ENCODE measurements at places on chromosomes 4 and X.

DNA sequence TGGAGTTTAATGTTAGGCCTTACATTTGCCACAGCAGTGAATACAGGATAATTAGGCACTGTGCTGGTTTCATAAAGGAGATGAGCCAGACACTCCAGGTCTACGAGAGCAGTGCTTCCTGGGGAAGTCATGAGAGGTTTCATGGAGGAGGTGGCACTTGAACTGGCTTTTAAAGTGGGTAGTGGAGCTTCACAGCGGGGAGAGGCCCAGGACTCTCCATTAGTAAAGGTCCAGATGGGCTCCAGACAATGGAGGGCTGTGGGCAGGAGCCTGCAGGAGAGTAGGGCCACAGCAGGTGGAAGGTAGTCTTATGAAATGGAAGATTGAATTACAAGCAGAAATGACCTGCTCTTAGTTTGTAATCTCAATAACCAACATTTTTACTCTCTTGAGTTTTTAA is 29.0 kb downstream of the CLDN22 start:
- DNase-seq, result no peak

- DNase-seq, result no peak
Observed at GRCh38 chr4:175068266-175068665, 150.1 kb downstream of the ADAM29 start.

DNA sequence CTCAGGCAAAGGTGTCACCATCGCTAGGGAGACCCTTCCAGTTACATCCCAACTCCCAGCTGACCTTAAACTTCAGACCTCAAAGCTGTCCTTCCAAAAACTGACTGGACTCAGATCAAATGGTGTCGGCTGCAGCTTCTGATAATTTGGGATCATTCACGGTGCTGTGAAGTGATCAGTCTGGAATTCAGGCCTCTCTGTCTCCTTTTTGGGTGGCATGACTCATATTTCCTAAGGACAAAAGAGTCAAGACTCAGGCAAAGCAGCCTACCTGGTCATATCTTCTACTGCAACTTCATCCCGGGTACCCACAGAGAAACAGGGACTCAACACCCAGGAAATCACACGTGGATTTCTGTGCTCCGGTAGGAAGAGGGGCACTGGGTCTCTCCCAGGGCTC is 87.6 kb downstream of the SORCS2 start:
- DNase-seq, result no peak

DNA sequence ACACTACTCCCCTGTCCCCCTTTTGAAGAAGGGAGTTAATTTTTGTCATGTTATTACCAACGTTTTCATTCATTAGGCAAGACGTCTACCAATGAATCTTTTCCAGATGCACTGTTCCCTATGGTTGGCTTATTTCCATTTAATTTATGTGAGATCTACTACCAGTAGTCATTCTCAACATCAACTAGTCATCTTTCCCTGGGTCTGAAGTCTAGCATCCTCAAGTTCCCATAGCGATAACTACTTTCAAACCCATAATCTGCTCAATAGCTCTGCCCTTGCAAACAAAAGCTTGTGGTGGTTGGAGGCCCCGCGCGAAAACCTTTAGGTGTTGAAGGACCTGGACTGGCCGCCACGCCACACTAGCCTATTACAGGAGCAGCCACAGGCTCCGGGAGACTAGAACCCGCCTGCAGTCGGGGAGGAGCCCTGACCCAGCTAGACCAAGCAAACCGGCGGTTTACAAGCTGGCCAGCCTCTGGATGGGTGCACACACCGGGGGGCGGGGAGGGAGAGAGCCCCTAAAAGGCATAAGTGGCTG is 746 bp downstream of the PPAT start:
- DNase-seq, result no peak

GRCh38 chr4:109801099-109801789 is 555 bp downstream of the CFI start:
- DNase-seq, result no peak

GRCh38 chrX:117274965-117275364 is 812.2 kb upstream of the CT83 start:
- DNase-seq, result no peak

GRCh38 chr4:5955201-5955821 is 62.4 kb upstream of the CRMP1 start:
- DNase-seq, result no peak

DNA sequence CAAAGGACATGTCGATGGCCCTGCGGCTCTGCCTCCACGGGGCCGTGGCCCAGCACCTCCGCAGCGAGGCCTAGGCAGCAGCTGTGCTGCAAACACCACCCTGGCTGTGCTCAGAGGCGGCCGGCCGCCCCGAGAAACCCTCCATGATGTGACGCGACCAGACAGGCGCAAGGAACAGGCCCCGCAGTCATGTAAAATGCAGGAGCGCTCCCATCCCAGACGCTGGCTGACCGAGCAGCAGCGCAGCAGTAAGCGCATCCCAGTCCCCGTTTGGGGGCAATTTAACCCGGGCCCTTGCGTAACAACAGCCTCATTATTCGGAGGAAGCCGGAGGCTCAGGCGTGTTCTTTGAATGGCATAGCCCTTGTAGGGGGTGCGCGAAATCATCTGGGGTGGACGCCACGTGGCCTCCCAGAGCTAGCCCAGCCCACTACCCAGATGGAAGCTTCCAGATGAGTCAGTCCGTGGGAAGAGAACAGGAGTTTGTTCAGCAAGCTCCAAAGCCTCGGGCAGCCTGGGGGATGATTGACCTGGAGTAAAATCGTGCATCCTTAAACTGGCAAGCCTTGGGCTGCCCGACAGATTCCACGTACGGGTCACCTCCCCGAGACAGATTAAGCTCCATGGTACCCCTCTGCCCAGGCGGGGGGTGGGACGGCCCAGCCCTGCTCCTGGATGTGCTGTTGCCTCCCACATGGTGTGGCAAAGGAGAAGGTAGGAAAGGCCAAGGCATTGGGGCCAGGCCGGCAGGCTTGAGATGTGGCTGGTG is 124.0 kb downstream of the HMX1 start:
- no peak for DNase-seq

DNA sequence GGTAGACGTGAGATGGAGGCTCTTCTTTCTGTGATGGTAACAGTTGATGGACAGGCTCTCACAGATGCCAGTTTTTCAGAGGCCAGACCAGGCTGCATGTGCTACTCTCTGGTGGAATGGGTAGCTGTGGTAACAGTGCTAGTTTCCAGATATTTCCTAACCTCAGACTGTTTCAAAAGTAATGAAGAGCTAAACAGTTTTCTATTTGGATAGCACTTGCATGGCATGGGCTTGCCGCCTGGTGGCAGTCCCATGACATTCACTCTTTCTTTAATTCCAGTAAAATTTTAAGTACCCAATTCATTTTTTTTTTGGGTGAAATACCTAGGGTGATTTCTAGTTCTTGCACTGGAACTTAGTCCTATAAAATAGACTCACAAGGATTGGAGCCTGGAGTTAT is 220.2 kb upstream of the MAD2L1 start:
- no peak for DNase-seq

DNA sequence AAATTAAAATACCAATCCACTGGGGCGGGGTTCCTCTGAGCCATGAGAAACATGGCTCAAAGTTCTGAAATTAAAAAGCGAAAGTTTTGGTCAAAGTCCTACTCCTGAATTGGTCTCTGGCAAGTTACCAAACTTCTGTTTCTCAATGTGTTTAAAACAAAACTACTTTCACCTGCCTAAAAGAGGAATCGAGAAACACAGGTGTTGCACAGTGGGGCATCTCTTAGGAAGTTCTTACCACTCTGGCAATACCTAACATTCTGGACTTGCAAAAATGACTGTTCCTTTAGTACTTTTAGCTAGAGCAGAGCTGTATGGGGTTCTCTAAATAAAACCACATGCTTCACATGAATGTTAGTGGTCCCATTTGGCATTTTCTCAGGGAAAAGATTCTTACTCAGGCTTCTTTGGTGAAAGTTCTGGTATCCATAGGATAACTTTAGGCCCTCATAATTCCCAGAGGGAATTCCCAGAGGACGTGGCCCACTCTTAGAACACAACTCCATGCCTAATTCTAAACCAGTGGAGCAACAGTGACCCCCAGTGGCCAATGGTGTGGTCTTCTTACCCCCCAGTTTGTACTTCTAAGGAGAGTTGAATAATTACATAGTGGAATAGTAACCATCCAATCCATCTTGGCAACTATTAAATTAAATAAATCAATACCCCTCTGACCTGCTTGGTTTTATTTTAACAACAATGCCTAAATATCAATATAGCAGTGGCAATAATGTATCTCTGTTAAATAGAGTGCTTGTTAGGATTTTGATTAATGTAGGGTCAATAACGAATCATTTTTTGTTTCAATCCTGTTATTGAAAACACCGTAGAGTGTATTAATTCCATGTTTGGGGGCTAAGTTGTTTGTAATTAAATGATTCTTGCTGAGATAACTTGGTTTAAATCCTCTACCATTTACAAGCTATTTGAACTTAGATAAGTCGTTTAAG is 21.9 kb downstream of the BMP3 start:
- peak; percentile 47 for DNase-seq

DNA sequence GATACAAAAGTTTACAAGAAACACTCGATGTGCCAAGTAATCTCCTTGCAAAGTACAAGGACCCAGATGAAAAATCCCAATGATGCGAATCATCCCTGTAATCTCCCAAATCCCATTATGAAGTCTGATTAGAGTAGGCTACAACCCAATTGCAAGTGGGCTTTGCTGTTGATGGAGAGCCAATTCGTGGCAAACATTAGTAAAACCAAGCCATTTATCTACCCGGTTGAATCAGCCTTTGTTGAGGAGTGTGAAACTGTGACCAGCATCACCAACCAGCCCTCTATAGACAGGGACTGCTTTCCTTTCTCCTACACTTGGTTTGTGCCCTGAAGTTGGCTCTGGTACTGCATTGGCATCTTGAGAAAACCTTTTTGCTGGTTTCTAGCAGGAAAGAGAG is 1.2 kb upstream of the PRPS2 start:
- DNase-seq, result no peak

DNA sequence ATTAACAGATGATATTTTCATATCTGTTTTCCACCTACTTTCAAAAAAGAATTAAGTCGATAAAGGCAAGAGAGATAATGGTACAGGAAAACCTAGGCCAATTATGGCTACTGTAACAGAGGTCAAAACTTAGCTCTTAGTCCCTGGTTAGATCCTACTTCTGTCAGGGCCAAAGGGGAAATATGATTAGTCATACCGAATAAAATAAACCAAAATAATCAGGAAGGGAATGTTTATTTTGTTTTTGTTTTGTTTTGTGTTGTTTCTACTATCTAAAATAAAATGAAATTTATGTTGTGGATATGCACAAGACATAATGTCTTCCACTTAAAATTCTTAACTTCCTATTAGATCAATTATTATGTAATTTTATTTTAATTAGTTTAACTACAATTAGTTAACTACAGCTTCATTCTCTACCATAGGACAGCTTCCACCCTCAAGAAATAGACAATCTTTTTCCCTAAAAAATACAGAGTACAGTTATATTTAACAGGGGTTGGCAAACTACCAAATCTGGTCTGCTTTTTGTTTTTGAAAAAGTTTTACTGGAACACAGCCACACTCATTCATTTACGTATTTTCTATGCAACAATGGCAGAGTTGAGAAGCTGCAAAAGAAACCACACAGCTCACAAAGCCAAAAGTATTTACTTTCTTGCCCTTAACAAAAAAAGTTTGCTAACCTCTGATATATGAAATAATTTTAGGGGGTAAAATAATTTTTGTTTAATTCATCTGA is 25.4 kb downstream of the TMEM47 start:
- DNase-seq, result no peak
